Muscle of leg (tissue), 16 donors: ENCODE measurements at places on chromosomes 2 and 18. TPM values are rescaled to one million over a fixed set of nuclear protein-coding genes. Genes with fewer than 3 reads are reported as not detected.

DNA sequence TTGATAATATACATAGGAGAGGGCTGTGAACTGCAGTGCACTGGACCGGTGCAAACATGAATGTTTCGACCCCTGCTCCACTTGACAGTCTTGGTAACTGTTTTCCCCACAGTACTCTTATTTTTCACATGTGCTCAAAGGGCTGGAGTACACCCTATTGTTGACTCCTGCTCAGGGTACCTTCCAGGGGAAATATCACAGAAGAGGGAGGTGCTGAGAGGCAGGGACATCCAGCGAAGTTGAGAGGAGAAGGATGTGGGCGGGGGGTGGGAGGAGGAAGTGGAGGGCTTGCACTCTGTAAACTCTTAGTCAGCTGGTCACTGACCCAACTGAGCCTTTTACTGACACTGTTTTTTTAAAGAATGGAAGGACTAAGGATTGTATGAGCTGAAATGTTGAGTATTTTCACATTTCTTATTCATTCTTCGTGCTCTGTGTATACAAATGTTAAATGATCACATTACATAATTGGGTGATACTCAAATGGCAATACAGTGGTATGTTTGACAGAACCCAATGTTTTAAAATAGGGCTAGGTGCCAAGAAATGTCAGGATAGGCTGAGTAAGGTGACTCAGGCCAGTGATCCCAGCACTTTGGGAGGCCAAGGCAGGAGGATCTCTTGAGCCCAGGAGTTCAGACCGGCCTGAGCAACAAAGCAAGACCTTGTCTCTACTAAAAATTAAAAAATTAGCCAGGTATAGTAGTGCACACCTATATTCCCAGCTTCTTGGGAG lies 10.0 kb downstream of the INPP4A start:
- no peaks in the 10 kb centered on the region for H3K27me3 ChIP-seq
- no peak overlapping the region for H3K4me3 ChIP-seq
- peaks cover 5% of the 10 kb centered on the region for H3K4me1 ChIP-seq
- peaks cover 3% of the 10 kb centered on the region for H3K36me3 ChIP-seq
- peak; percentile 53 for DNase-seq

Gene INPP4A
- 13.0 TPM for total RNA-seq

DNA sequence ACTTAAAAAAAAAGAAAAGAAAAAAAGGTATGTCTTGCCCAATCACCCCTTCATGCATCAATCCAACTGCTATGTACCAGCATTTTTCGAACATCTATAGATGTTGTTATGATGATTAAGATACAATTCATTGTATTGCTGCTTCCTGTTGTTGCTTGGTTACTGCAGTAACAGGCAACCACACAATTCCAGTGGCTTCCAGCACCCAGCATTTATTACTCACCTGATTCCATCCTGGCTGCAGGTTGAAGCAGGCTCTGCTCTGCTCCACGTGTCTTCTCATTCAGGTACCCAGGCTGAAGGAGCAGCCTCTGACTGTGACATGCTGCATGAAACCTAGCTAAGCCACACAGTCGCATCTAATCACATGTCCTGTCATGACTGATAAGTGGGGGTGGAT lies 196.9 kb downstream of the INO80D start:
- no peak overlapping the region for H3K4me3 ChIP-seq
- H3K36me3 ChIP-seq: no peaks in the 10 kb centered on the region
- no peak overlapping the region for H3K27ac ChIP-seq
- DNase-seq: no peak
- no peaks in the 10 kb centered on the region for H3K4me1 ChIP-seq

Gene PLB1
- 1.6 TPM for total RNA-seq

DNA sequence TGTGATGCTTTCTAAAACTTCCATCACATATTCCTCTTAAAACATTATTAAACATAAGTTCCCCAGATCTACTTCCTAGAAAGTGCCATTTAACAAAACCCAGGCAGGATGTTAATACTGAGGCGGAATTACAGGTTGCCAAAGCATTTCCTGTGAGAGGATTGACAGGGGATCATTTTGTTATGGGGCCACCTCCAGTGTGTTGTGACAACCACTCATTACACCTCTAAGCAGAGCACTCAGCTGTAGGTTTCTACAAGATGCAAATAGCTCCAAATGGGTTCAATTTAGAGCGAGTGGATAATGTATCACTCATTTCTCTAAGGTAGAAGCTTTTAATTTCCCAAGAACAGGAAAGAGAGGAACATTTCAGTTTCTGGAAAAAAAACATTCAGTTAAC lies 1429.5 kb upstream of the ACVR2A start:
- no peak for DNase-seq
- no peaks in the 10 kb centered on the region for H3K27me3 ChIP-seq
- H3K27ac ChIP-seq: no peak overlapping the region
- H3K4me3 ChIP-seq: no peak overlapping the region

GRCh38 chr2:149000158-149000938 lies 38.2 kb upstream of the LYPD6B start:
- H3K36me3 ChIP-seq: no peaks in the 10 kb centered on the region
- no peak overlapping the region for H3K4me3 ChIP-seq
- no peak overlapping the region for H3K27ac ChIP-seq
- H3K27me3 ChIP-seq: peaks cover 10% of the 10 kb centered on the region

Gene REEP1
- 48.0 TPM for total RNA-seq

- H3K27ac ChIP-seq: no peak overlapping the region
- H3K36me3 ChIP-seq: no peaks in the 10 kb centered on the region
- peak; percentile 27 for DNase-seq
- no peaks in the 10 kb centered on the region for H3K4me1 ChIP-seq
- no peaks in the 10 kb centered on the region for H3K27me3 ChIP-seq
Measured at GRCh38 chr2:104321116-104321795, 532.7 kb upstream of the POU3F3 start.

DNA sequence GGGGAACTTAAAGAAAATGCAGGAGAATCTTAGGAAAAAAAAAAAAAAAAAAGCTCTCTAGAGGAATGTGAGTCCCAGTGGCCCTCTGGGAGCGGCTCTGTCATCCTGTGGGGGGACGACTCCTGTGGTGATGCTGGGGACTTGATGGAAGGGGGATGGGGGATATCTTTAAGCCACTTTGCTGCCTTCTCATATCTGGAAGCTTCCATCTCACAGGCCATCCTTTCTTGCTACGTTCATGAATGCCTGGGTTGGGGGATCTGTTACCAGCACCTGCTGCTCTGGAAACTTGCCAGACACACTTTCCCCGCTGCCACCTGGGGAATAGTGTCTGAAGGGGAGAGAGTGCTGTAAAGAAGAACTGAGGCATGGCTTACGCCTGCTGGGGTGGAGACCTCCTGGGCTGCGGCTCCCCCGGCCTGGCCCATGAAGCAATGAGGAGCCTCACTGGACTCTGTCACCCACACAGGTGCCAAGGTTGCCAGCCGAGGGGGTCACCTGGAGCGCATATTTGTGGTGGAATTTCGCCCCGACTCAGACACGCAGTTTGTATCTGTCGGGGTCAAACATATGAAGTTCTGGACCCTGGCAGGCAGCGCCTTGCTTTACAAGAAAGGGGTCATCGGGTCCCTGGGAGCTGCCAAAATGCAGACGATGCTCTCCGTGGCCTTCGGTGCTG lies 92.8 kb downstream of the RTN4 start:
- DNase-seq: peak; percentile 39
- H3K27me3 ChIP-seq: no peaks in the 10 kb centered on the region
- H3K4me1 ChIP-seq: peaks cover 25% of the 10 kb centered on the region
- H3K27ac ChIP-seq: peak overlapping the region; percentile 42
- no peaks in the 10 kb centered on the region for H3K36me3 ChIP-seq
- H3K4me3 ChIP-seq: no peak overlapping the region

DNA sequence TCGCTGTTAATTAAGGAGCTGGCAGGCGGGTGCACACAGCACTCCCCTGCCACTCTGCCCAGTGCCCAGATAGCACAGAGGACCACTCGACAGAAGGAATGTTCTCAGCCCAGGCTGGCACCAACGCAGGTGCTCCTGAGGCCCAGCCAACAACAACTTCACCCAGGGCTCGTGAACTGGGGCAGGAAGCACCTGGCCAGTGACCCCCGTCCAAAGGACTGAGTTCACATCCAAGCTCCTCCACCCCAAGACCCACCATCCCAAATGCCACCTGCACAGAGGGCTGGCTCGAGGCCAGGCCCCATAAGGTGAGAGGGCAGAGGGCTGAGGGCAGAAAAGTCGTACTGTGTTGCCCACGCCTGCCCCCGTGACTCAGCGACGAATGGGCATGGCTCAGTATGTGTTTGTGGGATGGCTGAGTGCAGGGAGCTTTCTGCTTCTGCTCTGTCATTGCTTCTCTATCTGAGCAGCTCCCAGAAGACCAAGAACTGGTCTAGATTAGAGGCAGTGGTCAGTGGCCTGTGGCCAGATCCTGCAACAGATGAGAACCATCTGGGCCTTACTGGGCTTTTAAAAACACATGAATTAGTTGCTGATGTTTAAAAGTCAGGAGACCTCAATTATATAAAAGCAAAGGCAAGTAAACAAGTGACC lies 68.4 kb downstream of the POLR1A start:
- H3K4me1 ChIP-seq: peaks cover 85% of the 10 kb centered on the region
- H3K4me3 ChIP-seq: no peak overlapping the region
- no peaks in the 10 kb centered on the region for H3K27me3 ChIP-seq

Gene UGT1A4
- total RNA-seq: not detected

DNA sequence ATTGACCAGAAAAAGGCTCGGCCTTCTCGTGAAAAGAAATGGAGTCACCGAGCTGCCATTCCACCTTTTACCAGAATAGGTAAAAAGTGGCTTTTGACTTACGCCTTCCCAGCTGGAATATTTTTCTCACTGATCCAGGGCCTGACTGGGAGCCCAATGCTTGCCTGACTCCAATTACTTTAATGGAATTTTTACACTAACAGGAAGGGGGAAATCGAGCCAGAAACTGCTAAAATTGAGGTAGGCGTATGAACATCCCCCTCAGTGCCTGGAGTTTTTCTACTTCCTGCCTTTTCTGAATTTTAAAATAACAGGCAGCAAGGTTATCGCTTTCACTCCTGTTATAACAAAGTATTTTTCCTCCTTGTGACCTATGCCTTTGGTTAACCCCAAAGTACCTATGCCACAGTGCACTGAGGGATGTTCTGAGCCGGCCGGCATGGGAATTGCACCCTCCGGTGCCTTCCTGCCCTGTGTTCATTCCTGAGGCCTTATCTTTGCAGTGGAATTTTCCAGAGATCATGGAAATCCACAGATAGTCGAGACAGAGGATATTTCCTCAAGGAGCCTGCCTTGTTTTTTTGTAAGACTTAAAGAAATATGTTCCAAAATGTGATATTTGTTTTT lies 18.3 kb upstream of the RPL31 start:
- no peak overlapping the region for H3K4me3 ChIP-seq
- H3K36me3 ChIP-seq: peaks cover 4% of the 10 kb centered on the region
- no peak overlapping the region for H3K27ac ChIP-seq
- DNase-seq: peak; percentile 51
- H3K27me3 ChIP-seq: no peaks in the 10 kb centered on the region
- H3K4me1 ChIP-seq: peaks cover 2% of the 10 kb centered on the region

DNA sequence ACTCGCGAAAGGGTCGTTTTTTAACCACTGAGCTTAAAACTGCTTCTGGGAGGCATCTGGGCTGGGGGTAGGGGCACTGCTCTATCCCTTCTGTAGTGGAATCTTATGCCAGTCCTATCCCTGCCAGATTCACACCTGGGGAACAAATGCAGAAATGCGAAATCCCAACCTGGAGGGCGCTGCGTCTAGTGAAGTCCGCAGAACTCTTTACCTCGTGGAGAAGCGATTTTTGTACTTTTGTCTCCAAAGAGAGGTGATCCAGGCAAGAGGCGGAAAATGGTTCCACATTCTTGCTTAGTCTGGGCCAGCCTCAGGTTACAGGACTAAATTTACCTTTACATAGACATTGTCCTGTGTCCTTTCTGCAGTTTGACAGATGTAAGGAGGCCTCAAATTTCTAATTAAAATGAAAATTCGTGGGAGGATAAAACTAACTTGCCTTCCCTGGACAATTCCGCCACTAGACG lies 10.4 kb downstream of the TBR1 start:
- peak overlapping the region; percentile 32 for H3K4me3 ChIP-seq
- no peaks in the 10 kb centered on the region for H3K36me3 ChIP-seq
- peaks cover 64% of the 10 kb centered on the region for H3K27me3 ChIP-seq
- DNase-seq: no peak
